ENCODE measurements at places on chromosomes 1 and 21. TPM values are rescaled to one million over a fixed set of nuclear protein-coding genes. Genes with fewer than 3 reads are reported as not detected.

Gene LMOD1
- not detected for total RNA-seq

Gene PRDX6
- total RNA-seq = 144 TPM

Gene FCRLA
- total RNA-seq = 409 TPM

Gene SFN
- total RNA-seq = 1.8 TPM

Gene ATP5PO
- 227 TPM for total RNA-seq

Gene UBE2U
- not detected for total RNA-seq

Gene PDPN
- not detected for total RNA-seq

Gene FOXD3
- total RNA-seq = not detected

Gene ABCG1
- total RNA-seq = 17.3 TPM

Gene BTBD19
- total RNA-seq = 2.0 TPM

Gene ATP1A1
- total RNA-seq = 183 TPM

Gene FAM229A
- 13.5 TPM for total RNA-seq

Gene CFAP74
- not detected for total RNA-seq

Gene DISC1
- 0.91 TPM for total RNA-seq

Gene OLFML3
- total RNA-seq = 0.34 TPM

Gene OPRD1
- total RNA-seq = not detected

All from OCI-LY7 (cell line).